Stimulated activated CD4-positive, alpha-beta T cell treated with anti-CD3 and anti-CD28 coated beads, Interleukin-2, amount 100 ng/mL, for 24 hours (primary cell): ENCODE measurements at places on chromosomes 2 and 18.
A peak's percentile ranks its signal among the peaks of the same experiment; 100 is the strongest.

DNA sequence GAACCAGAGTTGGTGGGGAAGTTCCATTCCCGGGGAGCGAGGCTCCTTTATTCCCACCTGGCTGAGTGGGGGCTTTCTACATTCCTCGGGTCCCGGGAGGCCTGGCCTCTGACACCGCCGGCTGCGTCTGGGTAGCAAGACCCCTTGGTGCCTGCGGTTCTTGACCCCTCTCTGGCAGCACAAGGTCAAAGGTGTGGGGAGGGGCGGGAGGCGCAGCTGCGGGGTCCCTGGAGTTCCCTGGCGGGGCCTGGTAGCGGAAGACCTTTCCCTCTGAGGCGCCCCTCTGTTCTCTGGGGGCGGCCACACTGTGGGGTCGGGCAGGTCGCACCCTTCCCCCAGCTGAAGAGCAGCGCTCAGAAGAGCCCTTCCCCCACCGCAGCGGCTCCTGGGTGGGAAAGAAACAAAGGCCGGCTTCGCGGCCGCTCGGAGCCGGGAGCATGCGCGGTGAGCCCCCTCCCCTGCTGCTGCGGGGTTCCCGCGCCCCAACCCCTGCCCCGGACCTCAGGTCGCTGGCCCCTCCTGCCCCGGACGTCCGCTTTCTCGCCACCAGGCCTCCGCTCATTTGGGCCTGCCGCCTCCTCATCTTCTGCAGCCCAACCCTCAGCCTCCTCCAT lies 146.3 kb downstream of the ANKRD44 start:
- no peak for DNase-seq

DNA sequence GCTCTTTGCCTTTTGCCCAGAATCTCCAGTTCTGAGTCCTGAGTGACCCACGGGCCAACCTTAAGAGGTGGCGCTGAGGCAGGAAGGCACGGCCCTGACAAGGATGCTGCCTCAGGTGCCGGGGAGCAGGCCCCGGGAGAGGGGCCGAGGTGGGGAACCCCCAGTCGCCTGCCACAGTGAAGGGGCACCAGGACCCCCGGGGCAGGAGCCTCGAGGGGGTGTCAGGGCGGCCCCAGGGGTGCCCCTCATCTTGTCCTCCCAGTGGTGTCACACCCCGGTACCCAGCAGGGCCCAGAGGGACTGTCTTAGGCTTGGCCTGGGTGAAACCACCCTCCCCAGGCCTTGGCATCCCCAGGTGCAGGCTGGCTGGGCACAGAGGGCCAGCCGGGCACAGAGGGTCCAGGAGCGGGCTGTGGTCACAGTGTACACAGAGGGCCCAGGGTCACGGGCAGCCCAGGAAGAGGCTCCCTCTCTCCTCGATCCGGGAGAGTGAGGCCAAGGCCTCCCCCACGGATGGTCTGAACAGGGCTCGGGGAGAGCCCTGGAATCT lies 1.0 kb downstream of the PDCD1 start:
- peak; percentile 3 for DNase-seq

DNA sequence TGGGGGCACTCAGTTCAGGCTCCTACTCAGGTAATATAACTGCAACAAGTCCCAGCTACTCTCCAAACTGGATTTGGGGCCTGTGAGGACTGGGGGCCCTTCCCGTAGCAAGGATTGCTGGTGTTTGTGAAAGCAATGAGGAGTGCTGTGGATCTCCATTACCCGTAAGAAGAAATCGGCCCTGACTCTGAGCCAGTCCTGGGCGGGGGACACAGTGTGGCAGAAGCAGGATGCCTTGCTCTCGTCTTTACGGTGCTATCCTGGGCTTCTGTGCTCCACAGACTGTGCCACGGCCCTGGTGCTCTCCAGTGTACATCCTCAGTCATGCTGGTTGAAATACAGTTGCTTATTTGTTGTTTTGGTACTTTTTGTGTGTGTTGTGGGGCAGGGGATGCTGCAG lies 172.9 kb downstream of the NDUFA10 start:
- DNase-seq: no peak

DNA sequence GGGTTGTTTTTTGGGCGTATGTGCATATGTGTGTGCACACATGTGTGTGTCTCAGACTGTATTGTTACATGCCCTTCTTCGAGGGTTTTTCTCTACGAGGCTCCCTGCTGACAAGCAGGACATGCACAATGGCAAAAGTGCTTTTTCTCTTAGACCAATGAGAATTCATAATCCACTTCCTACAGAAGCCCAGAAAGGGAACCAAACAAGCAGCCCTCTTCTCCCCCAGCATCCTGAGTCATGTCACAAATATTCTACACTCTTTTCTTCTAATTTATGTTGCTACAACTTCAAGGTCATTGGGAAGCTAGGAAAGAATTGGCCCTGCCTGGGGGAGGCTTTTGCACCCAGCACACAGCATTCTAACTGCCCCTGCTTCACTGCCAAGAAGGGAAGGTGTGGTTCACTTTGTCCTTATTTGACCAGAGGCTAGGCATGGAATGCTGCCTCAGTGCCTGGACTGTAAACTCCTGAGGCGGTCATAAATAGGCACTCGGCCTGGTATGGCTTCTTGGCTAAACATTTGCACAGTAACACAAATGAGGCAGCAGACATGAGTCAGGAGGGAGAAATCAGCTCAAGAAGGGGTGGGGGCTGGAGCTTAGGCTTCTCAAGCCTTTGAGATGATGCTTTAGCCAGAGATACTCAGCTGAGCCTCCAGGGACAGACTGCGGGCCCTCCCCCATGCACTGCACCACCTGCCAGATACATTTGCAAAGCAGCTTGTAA lies 92.7 kb upstream of the KLF7 start:
- no peak for DNase-seq

DNA sequence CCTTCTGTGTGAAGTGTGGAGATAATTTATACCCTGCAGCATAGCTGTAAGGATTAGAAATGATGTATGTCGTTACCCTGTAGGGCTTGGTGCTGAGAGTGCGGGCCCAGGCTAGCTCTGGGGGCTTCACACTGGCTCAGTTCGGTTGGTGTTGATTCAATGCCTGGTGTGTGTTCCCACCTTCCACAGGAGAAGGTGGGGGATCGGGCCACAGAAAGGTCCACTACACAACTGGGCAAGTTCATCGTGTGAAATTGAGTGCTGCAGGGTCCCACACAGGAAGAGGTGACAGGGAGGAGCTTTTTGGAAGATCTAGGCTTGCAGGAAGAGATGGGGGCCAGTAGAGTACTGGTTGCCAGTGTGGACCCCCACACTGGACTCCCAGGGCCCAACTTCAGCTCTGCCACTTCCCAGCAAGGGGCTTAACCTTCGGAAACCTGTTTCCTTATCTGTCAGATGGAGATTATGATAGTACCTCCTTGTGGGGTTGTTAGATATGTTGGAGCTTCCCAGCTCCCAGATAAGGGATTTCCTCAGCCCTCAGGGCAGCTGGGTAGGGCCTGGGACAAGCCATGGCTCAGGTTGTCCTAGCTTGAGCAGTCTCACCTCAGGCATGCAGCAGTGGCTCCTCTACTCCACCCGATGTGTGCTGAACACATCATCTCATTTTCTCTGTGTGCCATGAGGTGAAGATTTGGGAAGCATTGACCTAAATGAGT lies 71.5 kb downstream of the TMEM247 start:
- no peak for DNase-seq

- DNase-seq: peak; percentile 22
Observed at GRCh38 chr2:110854355-110855081, 122.1 kb downstream of the ACOXL start.

- DNase-seq: no peak
Observed at GRCh38 chr2:54259413-54260240, 3.6 kb upstream of the TSPYL6 start.

DNA sequence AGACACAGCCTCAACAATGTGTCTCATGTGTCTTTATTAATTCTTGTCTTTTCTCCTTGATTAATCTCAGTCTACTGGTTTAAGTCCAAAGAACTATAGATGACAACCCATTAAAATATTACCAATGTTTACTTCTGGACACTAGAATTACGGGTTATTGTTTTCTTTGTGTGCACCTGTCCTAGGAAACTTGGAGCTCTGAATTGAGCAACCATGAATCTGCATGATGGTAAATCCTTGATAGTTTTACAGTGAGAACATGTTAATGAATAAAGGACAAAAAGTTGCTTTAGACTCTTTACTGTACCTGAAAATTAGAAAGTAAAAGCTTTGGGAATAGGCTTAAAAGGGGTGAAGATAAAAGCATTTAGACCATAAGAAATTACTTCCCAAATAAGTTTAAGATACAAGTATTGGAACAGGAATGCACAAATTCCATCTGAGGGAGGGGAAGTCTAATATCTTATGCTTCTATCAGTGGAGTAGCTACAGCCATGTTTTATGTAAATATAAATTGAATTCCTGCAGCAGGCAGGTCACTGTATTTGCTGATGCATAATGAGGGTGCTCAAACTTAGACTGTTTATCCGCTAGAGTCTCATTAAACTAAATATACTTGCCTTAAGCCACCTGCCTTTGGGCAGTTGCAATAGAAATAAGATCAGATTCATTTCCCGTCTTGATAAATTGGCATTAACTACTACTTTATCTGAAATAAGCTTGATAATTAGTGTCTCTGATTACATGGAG lies 603.7 kb upstream of the GCFC2 start:
- no peak for DNase-seq

DNA sequence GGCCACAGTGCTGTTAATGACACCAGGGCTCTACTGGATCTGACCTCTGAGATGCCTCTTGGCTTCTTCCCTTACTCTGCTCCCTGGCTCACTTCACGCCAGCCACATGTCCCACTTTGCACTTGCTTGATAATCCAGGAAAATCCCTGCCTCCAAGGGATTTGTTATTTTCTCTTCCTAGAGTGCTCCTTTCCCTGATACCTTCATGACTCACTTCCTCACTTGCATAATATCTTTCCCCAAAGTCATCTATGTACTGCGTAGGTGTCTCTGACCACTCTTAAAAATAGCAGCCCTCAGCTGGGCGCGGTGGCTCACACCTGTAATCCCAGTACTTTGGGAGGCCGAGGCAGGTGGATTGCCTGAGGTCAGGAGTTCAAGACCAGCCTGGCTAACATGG lies 572.3 kb downstream of the PLCL1 start:
- no peak for DNase-seq

GRCh38 chr18:51028201-51028805 lies 1.7 kb upstream of the SMAD4 start:
- no peak for DNase-seq

- DNase-seq: no peak
Observed at GRCh38 chr2:228917220-228917619, 353.9 kb downstream of the PID1 start.

GRCh38 chr2:182581196-182581935 lies 134.7 kb upstream of the DNAJC10 start:
- no peak for DNase-seq

- DNase-seq: no peak
Observed at GRCh38 chr18:56270671-56271250, 367.6 kb downstream of the TXNL1 start.

DNA sequence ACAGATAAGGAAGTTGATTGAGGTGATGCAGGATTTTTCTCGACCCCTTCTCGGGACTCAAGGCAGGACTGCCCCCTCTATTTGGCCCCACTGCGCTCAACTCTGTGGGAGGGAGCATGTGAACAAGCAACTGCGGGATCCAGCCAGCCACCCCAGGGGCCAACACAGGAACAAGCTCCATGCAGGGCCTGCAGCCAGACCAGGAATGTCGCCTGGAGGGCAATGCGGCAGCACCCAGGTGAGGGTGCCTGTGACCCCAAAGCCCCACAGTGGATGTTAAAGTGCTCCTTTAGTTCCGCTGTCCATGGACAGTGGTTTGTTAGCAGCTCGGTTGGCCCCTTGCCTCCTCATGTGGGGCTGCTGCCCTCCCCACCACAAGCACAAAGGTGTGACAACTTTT lies 57.1 kb downstream of the HRH4 start:
- no peak for DNase-seq

DNA sequence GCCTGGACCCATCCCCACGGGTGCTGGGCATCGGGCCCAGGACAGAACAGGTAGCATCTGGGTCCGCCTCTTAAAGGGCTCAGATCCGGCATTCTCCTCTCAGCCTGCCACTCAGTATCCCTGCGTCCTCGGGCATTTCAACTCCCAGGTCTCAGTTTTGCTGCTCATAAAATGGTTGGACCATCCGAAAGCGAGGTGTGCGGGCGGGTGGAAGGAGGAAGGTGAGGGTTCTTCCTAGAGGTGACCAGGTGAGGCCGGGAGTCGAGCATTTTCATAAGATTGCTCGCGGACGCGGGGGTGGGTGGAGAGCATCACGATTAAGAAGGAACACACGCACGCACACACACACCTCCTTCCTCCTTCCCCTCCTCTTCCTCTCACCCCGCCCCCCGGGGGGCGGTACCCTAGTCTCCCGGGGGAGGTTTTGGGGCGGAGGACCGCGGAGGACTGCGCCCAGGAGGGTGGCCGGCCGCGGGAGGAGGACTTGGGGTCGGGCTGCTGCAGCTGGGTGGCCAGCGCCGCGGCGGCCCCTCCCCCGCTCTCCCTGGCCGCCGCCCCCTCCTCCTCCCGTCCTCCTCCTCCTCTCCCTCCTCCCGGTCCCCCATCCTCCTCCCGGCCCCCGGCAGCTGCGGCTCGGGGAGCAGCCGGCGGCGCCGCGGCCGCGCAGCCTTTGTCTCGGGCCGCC lies 97.9 kb upstream of the GPR45 start:
- DNase-seq: peak; percentile 53

DNA sequence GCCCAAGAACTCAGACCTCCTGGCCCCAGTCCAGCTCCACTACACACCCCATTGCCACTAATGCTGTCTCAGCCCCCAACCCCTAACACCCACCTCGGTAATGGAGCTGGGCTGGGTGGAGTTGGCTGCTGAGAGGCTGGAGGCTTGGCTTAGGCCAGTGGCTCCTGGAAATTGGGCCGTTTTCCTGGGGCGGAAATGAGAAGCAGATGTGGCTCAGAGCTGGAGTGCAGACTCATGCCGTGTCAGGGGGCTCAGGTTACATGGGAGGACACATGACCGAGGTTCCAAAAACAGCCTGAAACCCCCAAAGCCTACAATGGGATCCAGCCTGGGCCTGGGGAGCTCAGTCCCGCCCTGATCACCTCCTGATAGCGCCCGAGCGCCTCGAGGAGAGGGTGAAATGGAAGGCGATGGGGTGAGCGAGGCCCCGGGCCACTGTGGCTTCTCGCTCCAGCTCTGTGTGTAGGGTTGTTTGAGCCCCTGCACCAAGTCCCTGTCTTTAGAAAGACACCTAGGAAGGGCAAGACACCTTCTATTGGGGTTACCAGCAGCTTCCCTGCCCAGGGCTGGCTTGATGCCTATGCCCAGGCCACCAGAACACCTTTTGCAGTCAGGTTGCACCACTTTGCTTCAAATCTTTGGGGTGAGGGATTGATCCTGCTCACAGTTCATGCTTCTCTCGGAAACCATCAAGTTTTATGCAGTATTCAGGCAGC lies 175.7 kb upstream of the HAAO start:
- no peak for DNase-seq

GRCh38 chr2:27378809-27379290 lies 1.7 kb downstream of the ZNF513 start:
- DNase-seq: no peak

- peak; percentile 9 for DNase-seq
Observed at GRCh38 chr2:71617266-71617665, 163.9 kb downstream of the DYSF start.

DNA sequence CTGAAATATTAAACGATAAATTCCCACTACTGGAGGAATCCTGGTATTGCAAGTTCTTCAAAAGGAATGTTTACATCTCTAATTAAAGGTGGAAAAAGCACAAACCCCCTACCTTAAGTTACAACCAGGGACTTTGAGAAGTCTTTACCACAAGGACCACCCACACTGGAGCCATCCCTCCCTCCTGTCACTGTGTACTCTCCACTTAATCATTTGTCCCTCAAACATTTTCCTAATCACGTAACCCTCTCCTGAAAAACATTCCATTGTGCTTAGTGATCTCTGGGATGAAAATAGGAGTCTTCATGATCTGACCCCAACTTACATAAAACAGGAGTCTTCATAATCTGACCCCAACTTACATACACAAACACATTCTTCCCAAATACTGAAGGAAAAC lies 85.7 kb downstream of the SUCLG1 start:
- no peak for DNase-seq
